ENCODE measurements at places on chromosomes 11 and 22. TPM values are rescaled to one million over a fixed set of nuclear protein-coding genes. Genes with fewer than 3 reads are reported as not detected.

DNA sequence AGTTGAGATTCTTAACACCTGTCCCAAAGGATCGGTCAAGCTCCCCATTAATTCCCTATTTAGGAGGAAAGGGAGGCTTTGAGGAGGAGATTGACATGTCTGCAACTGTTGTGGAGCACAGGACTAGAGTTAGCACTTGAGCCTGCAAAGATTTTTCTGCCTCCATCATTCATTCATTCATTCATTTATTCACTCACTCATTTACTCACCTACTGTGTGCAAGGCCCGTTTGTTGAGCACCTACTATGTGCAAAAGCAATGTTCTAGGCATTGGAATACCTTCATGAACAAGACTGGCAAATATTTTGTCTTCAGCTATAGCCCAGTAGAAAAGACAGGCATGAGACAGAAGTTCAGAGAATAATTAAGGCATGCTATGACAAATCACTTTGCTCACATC, 43.2 kb upstream of the CD82 start:
- no peaks in the 10 kb centered on the region for H3K36me3 ChIP-seq
- H3K27ac ChIP-seq: no peak overlapping the region
- no peak for DNase-seq
- H3K4me1 ChIP-seq: peaks cover 54% of the 10 kb centered on the region
- peaks cover 22% of the 10 kb centered on the region for H3K27me3 ChIP-seq

DNA sequence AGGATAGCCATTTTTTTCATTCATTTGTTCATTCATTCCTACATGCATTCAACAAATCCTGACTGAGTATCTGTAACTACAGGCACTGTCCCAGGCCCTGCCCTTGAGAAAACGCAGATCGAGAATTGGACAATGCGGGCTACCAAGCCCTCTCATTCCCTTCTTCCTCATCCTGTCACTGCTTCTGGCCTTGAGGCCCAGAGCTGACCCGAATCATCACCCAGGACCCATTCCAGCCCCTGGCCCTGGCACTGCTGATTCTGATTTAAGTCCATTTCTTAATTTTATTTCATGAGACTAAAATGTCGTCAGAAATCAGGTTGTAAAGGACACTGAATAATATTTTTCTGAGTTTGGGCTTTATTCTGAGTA, 24.3 kb downstream of the COMMD9 start:
- no peak overlapping the region for H3K27ac ChIP-seq
- H3K4me1 ChIP-seq: peaks cover 15% of the 10 kb centered on the region
- H3K27me3 ChIP-seq: peaks cover 4% of the 10 kb centered on the region
- DNase-seq: no peak
- no peak overlapping the region for H3K4me3 ChIP-seq
- no peaks in the 10 kb centered on the region for H3K36me3 ChIP-seq

GRCh38 chr11:8870411-8871170, 40.4 kb upstream of the AKIP1 start:
- H3K4me1 ChIP-seq: peaks cover 15% of the 10 kb centered on the region
- peak overlapping the region; percentile 94 for H3K27ac ChIP-seq
- no peaks in the 10 kb centered on the region for H3K36me3 ChIP-seq
- no peaks in the 10 kb centered on the region for H3K27me3 ChIP-seq
- DNase-seq: peak; percentile 95
- H3K4me3 ChIP-seq: peak overlapping the region; percentile 62

GRCh38 chr11:22115470-22116029, 77.3 kb upstream of the ANO5 start:
- peak overlapping the region; percentile 50 for H3K27ac ChIP-seq
- H3K27me3 ChIP-seq: no peaks in the 10 kb centered on the region
- H3K4me3 ChIP-seq: no peak overlapping the region
- H3K36me3 ChIP-seq: no peaks in the 10 kb centered on the region
- peak; percentile 65 for DNase-seq

DNA sequence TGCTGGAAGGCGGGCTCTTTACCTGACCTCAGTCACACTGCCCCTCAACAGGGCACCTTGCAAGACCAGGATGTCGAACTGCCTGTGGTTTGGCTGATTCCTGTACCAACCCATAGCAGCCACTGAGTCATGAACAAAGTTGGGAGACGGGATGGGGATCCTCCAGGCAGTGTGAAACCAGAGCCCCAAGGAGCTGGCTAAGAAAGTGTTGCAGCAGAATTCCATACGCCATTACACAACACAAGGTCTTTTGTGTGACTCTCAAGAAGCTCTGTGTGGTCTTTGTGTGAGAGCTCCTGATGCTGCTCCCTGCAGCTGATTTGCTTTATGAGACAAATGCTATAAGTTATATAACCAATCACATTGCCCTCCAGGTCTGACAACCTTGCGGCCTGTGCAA, 617.7 kb downstream of the OPCML start:
- H3K36me3 ChIP-seq: no peaks in the 10 kb centered on the region
- no peaks in the 10 kb centered on the region for H3K27me3 ChIP-seq
- H3K27ac ChIP-seq: no peak overlapping the region
- no peaks in the 10 kb centered on the region for H3K4me1 ChIP-seq

GRCh38 chr11:72840780-72841179, 26.6 kb downstream of the ATG16L2 start:
- no peak overlapping the region for H3K27ac ChIP-seq
- H3K4me3 ChIP-seq: no peak overlapping the region
- peaks cover 20% of the 10 kb centered on the region for H3K4me1 ChIP-seq

GRCh38 chr22:38317995-38318715, 922 bp upstream of the CSNK1E start:
- peaks cover 42% of the 10 kb centered on the region for H3K4me1 ChIP-seq
- H3K36me3 ChIP-seq: peaks cover 11% of the 10 kb centered on the region
- peak overlapping the region; percentile 51 for H3K4me3 ChIP-seq
- peak; percentile 82 for DNase-seq
- H3K27me3 ChIP-seq: no peaks in the 10 kb centered on the region

Gene SLC22A25
- total RNA-seq: 0.04 TPM

GRCh38 chr11:113549611-113550578, 74.7 kb upstream of the DRD2 start:
- peaks cover 2% of the 10 kb centered on the region for H3K27me3 ChIP-seq
- no peaks in the 10 kb centered on the region for H3K4me1 ChIP-seq
- H3K4me3 ChIP-seq: no peak overlapping the region
- DNase-seq: no peak
- H3K36me3 ChIP-seq: no peaks in the 10 kb centered on the region

GRCh38 chr22:17634696-17635095, 3.9 kb upstream of the BCL2L13 start:
- H3K4me3 ChIP-seq: no peak overlapping the region
- no peak overlapping the region for H3K27ac ChIP-seq
- H3K36me3 ChIP-seq: no peaks in the 10 kb centered on the region
- H3K4me1 ChIP-seq: peaks cover 10% of the 10 kb centered on the region

GRCh38 chr11:31779374-31779791, 31.7 kb downstream of the PAX6 start:
- H3K4me3 ChIP-seq: no peak overlapping the region
- H3K27me3 ChIP-seq: no peaks in the 10 kb centered on the region
- peaks cover 8% of the 10 kb centered on the region for H3K4me1 ChIP-seq
- H3K27ac ChIP-seq: peak overlapping the region; percentile 85
- H3K36me3 ChIP-seq: no peaks in the 10 kb centered on the region

Gene PATE4
- not detected for total RNA-seq

- H3K36me3 ChIP-seq: peaks cover 8% of the 10 kb centered on the region
- H3K4me3 ChIP-seq: no peak overlapping the region
- peak; percentile 64 for DNase-seq
- H3K27ac ChIP-seq: no peak overlapping the region
- H3K4me1 ChIP-seq: peaks cover 28% of the 10 kb centered on the region
Observed at GRCh38 chr22:20979243-20979809, 2.8 kb upstream of the LZTR1 start.

Gene DGCR2
- total RNA-seq: 35.4 TPM

Gene GAB4
- total RNA-seq: not detected

DNA sequence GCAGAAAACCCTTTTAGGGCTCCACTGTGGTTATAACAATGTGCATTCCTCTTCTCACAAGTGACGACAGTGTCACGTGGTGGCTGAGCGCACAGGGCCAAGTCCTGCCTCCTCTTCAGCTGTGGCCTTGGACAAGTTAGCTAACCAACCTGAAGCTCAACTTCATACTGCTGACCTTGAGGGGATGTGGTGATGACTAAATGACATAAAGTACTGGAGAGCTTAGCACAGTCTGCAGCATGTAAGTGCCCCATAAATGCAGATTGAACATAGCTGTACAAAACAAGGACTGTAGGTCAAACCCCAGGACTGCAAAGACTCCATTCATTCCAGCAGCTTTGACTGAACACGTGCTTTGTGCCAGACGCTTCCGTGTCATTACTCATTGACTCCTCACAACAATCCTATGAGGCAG, 20.1 kb upstream of the MRGPRX2 start:
- no peak for DNase-seq
- no peak overlapping the region for H3K27ac ChIP-seq
- H3K4me1 ChIP-seq: peaks cover 2% of the 10 kb centered on the region

DNA sequence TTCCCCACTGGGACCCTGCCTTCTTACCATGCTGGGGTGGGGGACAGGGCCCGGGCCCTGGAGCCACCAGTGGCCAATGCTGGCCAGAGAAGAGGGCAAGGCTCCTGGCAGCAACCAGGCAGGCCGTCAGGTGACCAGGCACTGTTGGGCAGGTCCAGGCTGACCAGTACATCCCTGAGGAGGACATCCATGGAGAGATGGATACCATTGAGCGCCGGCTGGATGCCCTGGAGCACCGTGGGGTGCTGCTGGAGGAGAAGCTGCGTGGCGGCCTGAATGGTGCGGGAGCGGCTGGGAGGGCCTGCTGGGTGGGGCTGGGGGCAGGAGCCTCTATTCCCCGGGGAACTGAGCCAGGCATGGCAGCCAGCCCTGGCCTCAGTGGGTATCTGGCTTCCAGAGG, 21.0 kb downstream of the C22orf23 start:
- H3K4me1 ChIP-seq: peaks cover 11% of the 10 kb centered on the region
- H3K4me3 ChIP-seq: no peak overlapping the region
- no peak overlapping the region for H3K27ac ChIP-seq
- DNase-seq: no peak
